Choroid plexus epithelial cell (primary cell): ENCODE measurements at places on chromosomes 5 and 9.

DNA sequence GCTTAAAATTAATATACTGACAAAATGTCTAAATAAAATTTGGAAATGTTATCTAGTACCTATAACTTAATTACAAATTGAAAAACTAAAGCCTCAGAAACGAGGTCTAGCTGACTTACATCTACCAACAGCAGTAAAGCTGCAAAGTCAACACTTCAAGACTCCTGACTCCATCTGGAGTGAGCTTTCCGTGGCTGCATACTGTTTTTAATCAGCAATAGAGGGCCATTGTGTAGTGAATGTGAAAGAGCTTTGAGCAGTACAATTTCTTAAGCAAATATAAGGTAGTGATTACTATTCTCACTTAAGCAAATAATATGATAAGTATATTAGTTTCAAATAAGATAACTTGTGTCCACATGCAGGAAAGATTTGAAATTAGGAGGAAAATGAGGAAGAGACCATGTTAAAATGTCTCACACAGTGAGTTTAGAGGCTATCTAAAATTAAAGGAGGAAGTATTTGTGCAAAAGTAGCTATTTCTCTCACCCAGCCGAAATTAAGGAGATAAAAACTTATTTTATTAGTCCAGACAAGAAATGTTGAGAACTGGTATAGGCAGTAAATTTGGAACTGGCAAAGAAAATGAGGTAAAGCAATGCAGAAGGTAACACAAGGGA, 6.4 kb downstream of the SPINK6 start:
- no peak for DNase-seq

GRCh38 chr5:142888469-142889085, 118.4 kb downstream of the ARHGAP26 start:
- DNase-seq: peak; percentile 77

GRCh38 chr9:121156263-121156731, 45.4 kb downstream of the RAB14 start:
- peak; percentile 83 for DNase-seq

DNA sequence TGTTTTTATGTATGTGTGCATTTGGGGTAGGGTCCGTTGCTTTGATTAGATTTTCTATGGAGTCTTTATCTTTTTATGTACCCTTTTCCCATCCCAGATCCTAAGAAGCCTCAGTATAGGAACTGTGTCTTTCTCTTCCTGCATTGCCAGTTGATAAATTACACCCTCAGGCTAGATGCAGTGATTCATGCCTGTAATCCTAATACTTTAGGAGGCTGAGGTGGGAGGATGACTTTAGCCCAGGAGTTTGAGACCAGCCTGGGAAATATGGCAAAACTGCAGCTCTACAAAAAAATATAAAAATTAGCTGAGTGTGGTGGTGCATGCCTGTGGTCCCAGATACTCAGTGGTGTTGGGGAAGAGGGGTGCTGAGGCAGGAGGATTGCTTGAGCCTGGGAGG, 40.2 kb downstream of the NLN start:
- no peak for DNase-seq
